Caco-2 (cell line): ENCODE measurements at places on chromosomes 6 and 20.
A peak's percentile ranks its signal among the peaks of the same experiment; 100 is the strongest.

DNA sequence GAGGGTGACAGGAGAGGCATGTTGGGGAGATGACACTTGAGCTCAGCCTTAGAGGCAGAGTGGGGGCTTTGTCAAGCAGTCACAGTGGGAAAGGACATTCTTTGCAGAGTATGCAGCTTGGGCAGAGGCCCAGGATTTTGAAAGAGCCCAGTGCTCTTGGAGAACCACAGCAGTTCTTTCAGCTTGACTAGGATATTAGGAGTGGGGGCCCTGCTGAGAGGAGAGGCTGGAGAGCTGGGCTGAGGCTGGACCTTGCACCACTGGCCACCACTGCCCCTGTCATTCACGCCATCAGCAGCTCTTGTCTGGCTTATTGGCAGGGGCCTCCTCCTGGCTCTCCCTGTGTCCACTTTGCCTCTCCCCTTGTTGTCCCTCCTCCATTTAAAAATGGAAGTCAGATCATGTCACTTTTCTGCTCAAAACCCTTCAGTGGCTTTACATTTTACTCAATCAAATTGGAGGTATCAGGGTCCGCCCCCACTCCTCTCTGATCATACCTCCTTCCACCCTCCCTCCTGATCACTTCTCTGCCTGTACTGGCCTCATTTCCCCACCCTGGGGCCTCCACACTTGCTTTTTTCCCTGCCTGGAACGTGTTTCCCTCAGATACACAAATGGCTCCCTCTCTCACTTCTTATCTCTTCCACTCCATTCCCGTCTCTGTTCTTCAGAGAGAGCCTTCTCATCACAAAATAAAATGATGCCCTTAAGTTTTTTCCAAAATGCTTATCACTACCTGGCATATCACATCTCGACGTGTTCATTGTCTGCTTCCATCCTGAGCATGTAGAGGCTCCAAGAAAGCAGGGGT lies 10.5 kb downstream of the MANBAL start:
- DNase-seq: peak; percentile 35

DNA sequence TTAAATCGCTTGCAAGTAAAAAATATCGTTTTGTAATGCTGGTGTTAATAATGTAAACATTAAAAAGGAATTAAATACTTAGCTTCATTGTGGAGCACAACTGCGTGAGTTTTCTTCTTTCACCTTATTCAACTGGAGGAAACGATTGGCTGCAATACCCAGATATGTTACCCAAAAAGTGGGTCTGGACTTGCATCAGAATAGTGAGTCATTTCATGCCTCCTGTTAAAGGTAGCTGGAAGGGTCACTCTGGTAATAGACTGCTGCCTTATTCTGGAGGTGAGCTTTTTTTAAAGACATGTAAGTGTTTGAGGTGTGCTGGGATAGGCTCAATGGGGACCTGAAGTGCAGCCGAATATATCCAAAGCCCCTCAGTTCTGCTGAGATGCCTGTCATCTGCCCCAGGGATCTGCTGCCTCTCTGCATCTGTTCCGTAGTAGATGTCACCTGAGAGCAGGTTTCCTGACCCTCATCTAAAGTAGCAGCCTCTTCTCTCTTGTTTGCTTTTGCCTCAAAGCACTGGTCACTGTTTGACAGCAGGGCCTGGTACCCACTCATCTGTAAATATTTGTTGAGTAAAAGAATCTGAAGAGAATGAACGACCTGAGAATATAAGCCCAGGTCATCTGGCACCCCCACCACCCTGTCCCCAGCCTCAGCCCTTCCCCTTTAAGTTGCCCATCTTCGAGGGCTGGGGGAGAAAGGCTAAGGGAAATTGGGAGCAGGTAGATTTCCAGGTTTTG lies 5.6 kb upstream of the UQCC2 start:
- no peak for DNase-seq

GRCh38 chr20:59993736-59994430 lies 35.7 kb downstream of the CDH26 start:
- DNase-seq: no peak

- no peak for DNase-seq
Observed at GRCh38 chr6:160253714-160254113, 4.9 kb downstream of the SLC22A2 start.

DNA sequence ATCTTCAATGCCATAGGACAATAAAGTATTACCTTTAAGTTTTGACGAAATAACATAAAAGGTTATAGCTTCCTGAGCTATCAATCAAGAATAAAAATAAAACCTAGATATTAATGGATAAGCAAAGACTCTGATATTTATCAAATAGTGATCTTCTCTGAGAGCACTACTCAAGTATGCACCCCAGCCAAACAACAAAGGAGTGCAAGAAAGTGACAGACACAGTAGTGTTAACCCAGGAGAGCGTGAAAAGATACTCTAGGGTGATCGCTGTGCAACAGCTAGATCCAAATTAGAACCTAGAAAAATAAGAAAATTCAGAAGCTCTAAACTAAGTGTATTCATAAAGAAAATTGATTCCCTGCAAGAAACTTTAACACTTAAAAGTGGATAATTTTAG lies 83.5 kb upstream of the CDYL start:
- no peak for DNase-seq
